ENCODE measurements at places on chromosomes 6 and 20. TPM values are rescaled to one million over a fixed set of nuclear protein-coding genes. Genes with fewer than 3 reads are reported as not detected.

DNA sequence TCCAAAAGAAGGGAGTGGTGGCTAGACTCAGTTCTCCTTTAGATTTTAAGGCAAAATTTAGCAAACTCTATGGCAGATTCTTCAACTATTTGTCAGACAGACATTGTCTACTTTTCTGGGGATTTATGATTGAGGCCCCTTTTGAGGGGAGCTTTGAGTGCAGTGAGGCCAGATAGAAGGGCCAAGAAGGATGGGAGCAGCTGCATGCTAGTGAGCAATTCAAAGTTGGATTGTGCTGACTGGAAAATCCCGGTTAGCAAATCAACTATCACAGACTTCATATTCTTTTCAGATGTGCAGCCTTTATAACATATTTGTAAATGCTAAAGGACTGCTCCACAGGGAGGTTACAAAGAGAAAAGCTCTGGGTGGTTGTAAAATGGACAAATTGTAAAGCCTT is 35.0 kb upstream of the ESR1 start:
- no peak for DNase-seq

PTCRA gene
- not detected for polyA plus RNA-seq

- DNase-seq = no peak
Observed at GRCh38 chr6:89500611-89501010, 67.7 kb downstream of the ANKRD6 start.

DNA sequence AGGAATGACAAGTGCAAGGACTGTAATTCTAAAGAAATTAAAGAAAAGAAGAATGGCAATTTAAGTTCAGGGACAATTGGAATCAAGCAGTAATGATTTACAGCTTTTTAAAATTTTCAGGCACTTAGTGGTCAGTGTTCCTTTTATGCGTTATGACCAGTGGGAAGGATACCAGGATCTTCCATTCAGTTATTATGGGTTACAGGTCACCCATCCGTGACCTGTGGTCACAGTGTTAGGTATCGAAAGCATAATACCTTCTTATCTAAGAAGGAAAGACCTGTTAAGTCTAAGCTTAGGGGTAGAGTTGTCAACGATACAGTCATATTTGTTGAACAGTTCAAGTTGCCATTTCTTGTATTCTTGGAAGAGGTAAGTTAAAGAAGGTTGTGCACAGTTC is 253.8 kb downstream of the LAMA2 start:
- no peak for DNase-seq

RIPPLY2 gene
- polyA plus RNA-seq = not detected

Measured in CD4-positive, alpha-beta memory T cell (primary cell).